ENCODE measurements at places on chromosomes 6 and 20. TPM values are rescaled to one million over a fixed set of nuclear protein-coding genes. Genes with fewer than 3 reads are reported as not detected.

DNA sequence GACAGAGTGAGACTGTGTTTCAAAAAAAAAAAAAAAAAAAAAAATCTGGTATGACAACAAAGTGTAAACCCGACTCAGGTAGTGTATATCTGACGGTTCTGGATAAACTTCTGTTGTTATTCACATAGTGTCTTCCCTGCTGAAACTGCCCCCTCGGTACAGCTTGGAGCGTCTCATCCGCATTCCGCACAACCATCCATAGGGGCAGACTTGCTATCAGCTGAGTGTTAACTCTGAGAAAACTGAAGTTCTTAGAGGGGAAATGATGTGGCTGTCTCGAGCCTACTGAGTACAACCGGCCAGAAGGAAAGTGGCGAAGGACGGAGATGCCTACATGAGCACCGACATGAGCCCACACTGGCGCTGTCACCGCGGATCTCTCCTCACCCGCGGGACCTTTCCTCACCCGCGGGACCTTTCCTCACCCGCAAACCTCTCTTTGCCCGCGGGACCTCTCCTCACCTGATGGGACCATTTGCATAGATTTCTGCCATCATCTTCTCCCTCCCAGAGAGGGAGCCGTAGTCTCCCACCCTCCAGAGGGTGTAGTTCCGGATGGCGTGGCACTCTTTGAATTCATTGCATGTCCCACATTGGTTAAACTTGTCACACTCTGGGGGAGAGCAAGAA, 9.8 kb downstream of the CTSZ start:
- H3K27me3 ChIP-seq, result no peaks in the 10 kb centered on the region
- DNase-seq, result no peak
- peaks cover 72% of the 10 kb centered on the region for H3K36me3 ChIP-seq
- no peak overlapping the region for H3K4me3 ChIP-seq

DNA sequence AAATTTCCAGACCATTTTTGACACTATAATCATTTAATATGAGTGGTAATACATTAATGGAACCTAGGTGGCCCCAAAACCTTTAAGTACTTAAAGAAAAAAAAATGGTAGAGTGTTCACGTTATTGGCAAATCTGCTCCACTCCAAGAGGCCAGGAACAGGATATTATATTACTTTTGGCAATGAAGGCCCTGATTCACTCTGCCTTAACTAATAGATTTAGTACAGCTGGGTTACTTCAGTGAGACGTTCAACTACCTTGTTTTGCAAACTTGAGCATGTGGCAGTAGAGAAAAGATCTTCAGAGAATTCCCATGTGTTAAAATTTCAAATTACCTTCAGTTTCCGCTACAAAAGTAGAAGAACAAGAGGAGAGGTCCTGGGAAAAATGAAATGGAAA, 12.8 kb downstream of the ADNP start:
- no peak for DNase-seq
- no peak overlapping the region for H3K4me3 ChIP-seq
- no peaks in the 10 kb centered on the region for H3K27me3 ChIP-seq
- H3K4me1 ChIP-seq, result no peaks in the 10 kb centered on the region

Gene PRDM13
- not detected for total RNA-seq

- H3K27me3 ChIP-seq, result no peaks in the 10 kb centered on the region
- H3K27ac ChIP-seq, result no peak overlapping the region
These were observed 3.3 kb downstream of the TRMT11 start for GRCh38 chr6:125989631-125990030.

GRCh38 chr6:28425944-28426541, 17.2 kb downstream of the ZSCAN23 start:
- H3K4me1 ChIP-seq, result no peaks in the 10 kb centered on the region
- peaks cover 10% of the 10 kb centered on the region for H3K36me3 ChIP-seq
- no peak overlapping the region for H3K4me3 ChIP-seq

DNA sequence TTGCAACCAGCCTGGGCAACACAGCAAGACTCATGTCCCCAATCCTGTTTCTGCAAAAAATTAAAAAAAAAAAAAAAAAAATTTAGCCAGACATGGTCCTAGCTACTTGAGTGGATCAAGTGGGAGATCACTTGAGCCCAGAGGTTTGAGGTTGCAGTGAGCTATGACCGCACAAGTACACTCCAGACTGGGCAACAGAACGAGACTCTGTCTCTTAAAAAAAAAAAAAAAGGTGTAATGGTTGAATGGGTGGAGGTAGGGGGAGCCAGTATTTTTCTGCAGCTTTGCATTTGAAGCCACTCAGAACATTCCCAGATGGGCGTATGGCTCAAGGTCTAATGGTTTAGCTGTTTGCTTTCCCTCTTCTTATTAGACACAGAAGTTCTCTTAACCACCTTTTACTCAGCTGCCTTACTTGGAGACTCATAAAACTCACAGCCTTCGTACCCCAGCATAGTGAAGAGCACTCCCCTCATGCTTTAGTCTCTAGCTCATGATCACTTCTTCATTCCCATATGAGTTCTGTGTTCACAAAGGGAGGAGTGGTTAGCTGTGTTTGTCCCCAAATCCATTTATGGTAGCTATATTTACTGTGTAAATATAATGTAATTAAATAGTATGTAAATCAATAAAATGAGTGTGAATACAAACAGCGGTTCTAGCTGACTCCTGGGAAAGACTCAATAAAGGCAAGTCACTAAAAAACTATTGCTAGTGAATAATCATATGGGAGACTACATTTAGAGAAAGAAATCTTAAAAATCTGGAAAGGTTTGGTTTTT, 9.0 kb downstream of the FKBP1A start:
- H3K4me3 ChIP-seq, result no peak overlapping the region
- peaks cover 12% of the 10 kb centered on the region for H3K4me1 ChIP-seq
- no peaks in the 10 kb centered on the region for H3K36me3 ChIP-seq
- H3K27ac ChIP-seq, result no peak overlapping the region
- no peak for DNase-seq

GRCh38 chr20:48295966-48296421, 510.7 kb upstream of the SULF2 start:
- H3K27ac ChIP-seq, result no peak overlapping the region
- DNase-seq, result peak; percentile 31
- H3K27me3 ChIP-seq, result no peaks in the 10 kb centered on the region
- no peak overlapping the region for H3K4me3 ChIP-seq
- H3K36me3 ChIP-seq, result no peaks in the 10 kb centered on the region

DNA sequence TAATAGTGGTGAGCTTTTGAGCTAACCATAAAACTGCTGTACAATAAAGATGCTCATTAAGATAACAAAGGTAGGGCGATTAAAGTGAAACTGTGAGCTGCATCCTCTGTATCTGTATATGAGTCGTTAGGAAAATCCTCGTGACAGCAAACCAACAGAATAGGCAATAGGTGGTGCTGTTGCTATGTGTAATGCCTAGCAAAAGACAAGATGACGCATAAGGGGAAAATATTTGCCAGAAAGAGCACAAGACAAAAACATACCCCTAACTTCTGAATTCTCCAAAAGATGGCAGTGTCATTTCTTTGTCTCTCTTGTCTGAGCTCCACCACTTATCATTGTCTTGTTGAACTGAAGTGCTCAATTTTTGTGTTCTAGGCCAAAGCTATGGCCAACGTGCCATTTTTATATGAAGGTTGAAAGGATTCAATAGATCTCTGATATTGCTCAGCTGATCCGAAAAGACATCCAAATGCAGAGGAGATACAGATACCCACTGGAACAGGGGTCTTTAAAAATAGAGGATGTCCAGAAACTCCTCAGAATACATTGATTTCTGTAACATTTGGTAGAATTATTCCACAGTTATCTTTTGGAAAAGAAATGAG, 56.3 kb upstream of the ANKEF1 start:
- H3K27ac ChIP-seq, result no peak overlapping the region
- no peaks in the 10 kb centered on the region for H3K36me3 ChIP-seq
- H3K4me1 ChIP-seq, result no peaks in the 10 kb centered on the region

DNA sequence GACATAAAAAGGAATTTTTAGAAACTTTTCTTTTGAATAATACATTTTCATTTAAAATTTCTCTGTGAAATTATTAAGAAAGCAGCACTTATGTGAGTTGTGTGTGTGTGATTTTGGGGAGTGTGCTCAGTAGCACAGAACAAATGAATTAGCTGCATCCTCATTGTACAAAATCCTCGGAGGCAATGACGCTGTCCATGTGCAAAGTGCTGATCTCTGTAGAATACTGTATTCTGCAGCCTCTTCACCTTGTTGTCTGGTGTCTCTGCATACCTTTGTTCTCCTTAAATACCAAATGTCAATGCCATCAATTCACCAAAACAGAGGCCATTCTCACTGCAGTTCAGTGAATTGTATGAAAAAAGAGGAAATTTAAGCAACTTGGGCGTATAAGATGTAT, 838.4 kb downstream of the QKI start:
- no peaks in the 10 kb centered on the region for H3K36me3 ChIP-seq
- no peak for DNase-seq
- H3K27me3 ChIP-seq, result no peaks in the 10 kb centered on the region
- H3K4me1 ChIP-seq, result no peaks in the 10 kb centered on the region
- H3K4me3 ChIP-seq, result no peak overlapping the region

DNA sequence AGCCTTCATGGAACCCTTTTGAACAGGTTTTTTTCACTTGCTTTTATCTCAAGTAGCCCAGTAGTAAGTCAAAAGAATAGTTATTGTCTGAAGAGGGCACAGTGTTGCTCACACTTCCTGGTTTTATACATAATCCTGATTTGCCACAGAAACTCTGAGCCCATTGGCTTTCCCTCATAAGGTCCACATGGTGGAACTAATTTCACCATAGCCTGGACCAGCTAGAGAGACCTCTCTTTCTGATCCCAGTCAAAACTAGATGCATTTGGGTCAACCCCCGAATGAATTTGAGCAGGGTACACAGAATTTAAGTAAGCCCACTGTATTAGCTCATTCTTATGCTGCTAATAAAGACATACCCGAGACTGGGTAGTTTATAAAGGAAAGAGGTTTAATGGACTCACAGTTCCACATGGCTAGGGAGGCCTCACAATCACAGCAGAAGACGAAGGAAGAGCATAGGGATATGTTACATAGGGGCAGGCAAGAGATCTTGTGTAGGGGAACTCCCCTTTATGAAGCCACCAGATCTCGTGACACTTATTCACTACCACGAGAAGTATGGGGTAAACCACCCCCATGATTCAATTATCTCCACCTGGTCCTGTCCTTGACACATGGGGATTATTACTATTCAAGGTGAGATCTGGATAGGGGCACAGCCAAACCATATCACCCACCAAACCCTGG, 6.2 kb downstream of the RWDD2A start:
- H3K4me3 ChIP-seq, result no peak overlapping the region
- H3K36me3 ChIP-seq, result no peaks in the 10 kb centered on the region
- no peak overlapping the region for H3K27ac ChIP-seq
- H3K27me3 ChIP-seq, result no peaks in the 10 kb centered on the region
- no peak for DNase-seq

- H3K27me3 ChIP-seq, result no peaks in the 10 kb centered on the region
- H3K4me1 ChIP-seq, result no peaks in the 10 kb centered on the region
- no peaks in the 10 kb centered on the region for H3K36me3 ChIP-seq
- no peak overlapping the region for H3K4me3 ChIP-seq
- H3K27ac ChIP-seq, result no peak overlapping the region
These were observed 37.6 kb downstream of the RSPH3 start for GRCh38 chr6:158962371-158962770.

DNA sequence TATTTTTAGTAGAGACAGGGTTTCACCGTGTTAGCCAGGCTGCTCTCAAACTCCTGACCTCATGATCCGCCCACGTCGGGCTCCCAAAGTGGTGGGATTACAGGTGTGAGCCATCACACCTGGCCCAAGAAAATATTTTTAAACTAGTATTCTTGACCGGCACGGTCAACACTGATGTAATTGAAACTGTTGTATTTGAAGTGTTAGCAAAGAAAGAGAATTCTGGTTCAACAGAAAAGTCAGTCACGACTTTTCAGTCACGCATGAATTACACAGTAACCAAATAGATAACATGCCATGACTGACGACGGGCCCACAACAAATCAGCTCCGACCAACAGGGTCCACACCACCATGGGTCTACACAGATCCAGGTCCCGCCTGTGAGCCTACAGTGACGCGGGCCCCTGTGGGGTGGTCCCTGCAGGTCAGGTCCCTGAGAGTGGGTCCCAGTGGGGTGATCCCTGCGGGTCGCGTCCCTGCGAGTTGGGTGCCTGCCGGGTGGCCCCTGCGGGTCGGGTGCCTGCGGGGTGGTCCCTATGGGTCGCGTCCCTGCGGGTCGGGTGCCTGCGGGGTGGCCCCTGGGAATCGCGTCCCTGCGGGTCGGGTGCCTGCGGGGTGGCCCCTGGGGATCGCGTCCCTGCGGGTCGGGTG, 1.0 kb downstream of the GMEB2 start:
- peak overlapping the region; percentile 97 for H3K4me3 ChIP-seq
- no peaks in the 10 kb centered on the region for H3K27me3 ChIP-seq
- H3K27ac ChIP-seq, result peak overlapping the region; percentile 100
- peak; percentile 58 for DNase-seq
- no peaks in the 10 kb centered on the region for H3K36me3 ChIP-seq
- no peaks in the 10 kb centered on the region for H3K4me1 ChIP-seq

Gene PTCRA
- total RNA-seq, result 0.37 TPM

All from lung (tissue), 17 donors.